GM12891 (cell line): ENCODE measurements at places on chromosomes 5 and 9.

- DNase-seq = no peak
Observed at GRCh38 chr9:107018861-107019545, 156.0 kb downstream of the ZNF462 start.

- no peak for DNase-seq
Observed at GRCh38 chr9:131593091-131593820, 47.9 kb downstream of the PRRT1B start.

DNA sequence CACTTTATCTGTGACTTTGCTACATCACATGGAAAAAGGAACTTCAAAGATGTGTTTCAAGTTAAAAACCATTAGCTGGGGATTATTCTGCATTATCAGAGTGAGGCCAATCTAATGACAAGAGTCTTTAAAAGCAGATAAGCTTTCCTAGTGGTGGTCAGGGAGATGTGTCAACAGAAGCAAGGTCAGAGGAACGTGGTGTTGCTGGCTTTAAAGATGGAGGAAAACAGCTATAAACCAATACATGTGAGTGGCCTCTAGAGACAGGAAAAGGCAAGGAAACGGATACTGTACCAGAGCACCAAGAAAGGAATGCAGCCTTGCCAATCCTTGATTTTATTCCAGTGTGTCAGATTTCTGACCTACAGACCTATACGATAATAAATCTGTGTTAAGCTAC lies 204.2 kb downstream of the TAF11L14 start:
- no peak for DNase-seq

GRCh38 chr9:133286523-133286922 lies 11.5 kb upstream of the ABO start:
- DNase-seq = no peak
